ENCODE measurements at places on chromosomes 12 and 14. TPM values are rescaled to one million over a fixed set of nuclear protein-coding genes. Genes with fewer than 3 reads are reported as not detected.

SRRM4 gene
- total RNA-seq, result 1.1 TPM

P2RX7 gene
- total RNA-seq, result 0.42 TPM

JAG2 gene
- total RNA-seq, result 6.2 TPM

CCDC38 gene
- not detected for total RNA-seq

LAG3 gene
- 2.8 TPM for total RNA-seq

KRT77 gene
- total RNA-seq, result not detected

- no peak overlapping the region for H3K4me3 ChIP-seq
- H3K27me3 ChIP-seq, result no peaks in the 10 kb centered on the region
- no peak overlapping the region for H3K27ac ChIP-seq
These were observed 318.9 kb downstream of the SNAPC1 start for GRCh38 chr14:62081012-62081612.

DNA sequence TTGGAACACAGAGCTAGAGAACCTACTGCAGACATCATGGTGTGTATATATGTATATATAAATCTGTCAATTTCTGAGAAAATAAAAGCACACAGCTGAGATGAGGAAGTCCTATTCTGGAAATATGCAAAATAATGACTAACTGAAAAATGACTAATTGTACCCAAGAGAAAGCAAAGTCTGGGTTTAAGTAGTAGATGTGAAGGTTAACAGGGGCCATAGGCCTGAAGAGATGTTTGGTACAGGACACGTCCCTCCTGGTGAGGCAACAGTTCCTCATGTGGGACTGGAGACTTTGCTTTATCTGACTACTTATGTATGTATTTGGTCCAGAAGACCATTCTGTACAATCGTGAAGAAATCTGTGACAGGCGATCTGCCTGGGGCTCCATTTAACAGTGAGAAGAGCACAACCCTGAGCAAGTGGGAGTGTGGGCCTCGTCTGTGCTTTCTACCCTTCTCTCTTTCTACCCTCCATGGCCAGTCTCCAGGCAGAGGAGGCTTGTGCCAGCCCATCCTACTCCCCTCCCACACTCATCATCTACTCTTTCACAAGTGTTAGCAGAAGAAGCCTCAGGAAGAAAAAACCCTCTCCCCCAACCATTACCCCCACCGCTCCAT, 67.5 kb downstream of the SLC41A2 start:
- no peaks in the 10 kb centered on the region for H3K36me3 ChIP-seq
- no peak for DNase-seq
- no peak overlapping the region for H3K27ac ChIP-seq
- no peak overlapping the region for H3K4me3 ChIP-seq
- no peaks in the 10 kb centered on the region for H3K27me3 ChIP-seq
- H3K4me1 ChIP-seq, result no peaks in the 10 kb centered on the region

DNA sequence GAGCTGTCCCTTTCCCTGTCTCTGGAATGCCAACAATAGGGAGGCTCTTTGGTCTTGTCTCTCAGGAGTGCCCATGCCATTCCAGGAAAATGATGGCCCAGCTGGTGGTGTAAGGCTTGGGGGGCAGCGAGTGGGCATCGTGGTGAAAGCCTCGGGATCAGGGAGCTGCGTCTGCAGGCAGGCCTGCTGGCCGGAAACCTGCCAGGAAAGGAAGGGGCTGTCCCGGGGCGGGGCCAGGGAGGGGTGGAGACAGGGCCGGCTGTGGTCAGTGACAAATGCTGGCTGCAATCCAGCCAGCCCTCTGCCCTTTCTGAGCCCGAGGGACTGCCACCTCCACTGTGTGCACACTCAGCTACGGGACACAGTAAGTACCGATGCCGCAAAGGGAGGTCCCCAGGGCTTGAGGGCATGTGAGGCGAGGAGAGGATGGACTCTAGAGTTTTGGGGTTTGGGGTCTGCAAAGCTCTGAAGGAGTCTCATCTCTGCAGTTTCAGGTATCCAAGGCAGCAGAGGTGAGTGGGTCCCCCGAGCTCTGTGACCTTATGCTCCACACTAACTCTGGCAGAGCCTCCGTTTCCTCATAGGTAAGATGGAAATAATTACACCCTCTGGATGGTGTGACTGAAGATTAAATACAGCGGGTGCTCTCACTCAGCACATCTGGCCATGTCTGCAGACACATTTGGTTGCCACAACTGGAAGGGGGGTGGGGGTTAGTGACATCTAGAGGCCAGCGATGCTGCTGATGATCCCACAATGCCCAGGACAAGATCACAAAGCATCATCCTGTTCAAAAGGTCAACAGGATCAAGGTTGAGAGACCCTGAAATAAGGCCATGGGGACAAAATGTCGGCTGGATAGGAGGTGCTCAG, at the start of gene SERPINA5:
Gene SERPINA5, plus strand, starts transcription at position 300 of the 873 bp plus-strand sequence. CDS start 5,937 bp downstream, outside the sequence.
- H3K36me3 ChIP-seq, result no peaks in the 10 kb centered on the region
- no peak for DNase-seq
- H3K4me3 ChIP-seq, result no peak within 1 kb of the TSS
- H3K4me1 ChIP-seq, result no peaks in the 10 kb centered on the region
- H3K27ac ChIP-seq, result no peak within 1 kb of the TSS

DNA sequence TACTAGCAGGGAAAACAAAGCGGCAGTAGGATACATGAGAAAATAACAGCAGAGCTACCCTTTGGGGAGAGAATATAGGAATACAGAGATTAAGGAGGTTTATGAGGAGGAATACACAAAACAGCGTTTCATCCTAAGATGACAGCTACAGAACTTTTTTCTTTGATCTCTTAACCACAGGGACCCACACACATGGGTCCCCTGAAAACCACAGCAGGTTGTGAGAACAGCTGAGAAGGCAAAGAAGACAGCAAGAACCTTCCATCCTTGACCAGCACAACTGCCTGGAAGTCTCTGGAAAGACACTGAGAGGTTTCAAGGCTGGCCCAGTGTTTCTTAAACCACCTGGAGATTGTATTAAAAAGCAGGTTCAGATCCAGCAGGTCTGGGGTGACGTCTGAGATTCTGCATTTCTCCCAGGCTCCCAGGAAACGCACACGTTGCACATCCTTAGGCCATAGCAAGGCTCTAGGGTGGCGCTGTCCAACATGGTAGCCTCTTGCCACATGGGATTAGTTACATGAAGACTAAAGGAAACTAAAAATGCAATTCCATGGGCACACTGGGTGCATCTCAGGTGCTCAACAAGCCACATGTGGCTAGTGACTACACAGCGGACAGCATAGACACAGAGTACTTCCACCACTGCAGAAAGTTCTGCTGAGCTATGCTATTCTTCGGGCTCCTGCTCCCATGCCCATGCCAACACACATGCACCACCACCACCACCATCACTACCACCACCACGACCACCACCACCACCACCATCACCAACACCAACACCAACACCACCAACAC, 92.3 kb downstream of the FOXN3 start:
- no peak overlapping the region for H3K4me3 ChIP-seq
- no peak overlapping the region for H3K27ac ChIP-seq
- no peak for DNase-seq
- H3K27me3 ChIP-seq, result no peaks in the 10 kb centered on the region
- no peaks in the 10 kb centered on the region for H3K4me1 ChIP-seq

DNA sequence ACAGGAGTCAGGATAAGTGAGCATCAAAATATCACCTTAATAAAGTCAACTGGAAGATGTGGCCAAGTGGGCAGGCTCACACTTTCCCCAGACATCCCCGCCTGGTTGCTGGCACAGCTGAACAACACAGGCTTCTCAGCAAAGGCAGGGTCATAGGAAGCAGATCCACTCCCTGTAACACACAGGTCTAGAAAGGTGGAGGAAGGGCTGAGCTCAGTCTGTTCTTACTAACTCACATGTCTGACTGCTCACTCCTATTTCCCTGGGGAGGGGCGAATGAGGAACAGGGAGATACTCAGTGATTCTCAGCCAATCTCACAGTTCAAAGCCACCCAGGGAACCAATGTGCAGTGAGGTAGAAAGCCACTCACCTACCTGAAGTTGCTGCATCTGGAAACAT, 45.0 kb upstream of the AMN1 start:
- H3K27ac ChIP-seq, result no peak overlapping the region
- H3K4me3 ChIP-seq, result no peak overlapping the region
- no peaks in the 10 kb centered on the region for H3K27me3 ChIP-seq
- DNase-seq, result no peak
- no peaks in the 10 kb centered on the region for H3K36me3 ChIP-seq

GRCh38 chr12:52879394-52880351, 25.2 kb downstream of the KRT8 start:
- no peaks in the 10 kb centered on the region for H3K36me3 ChIP-seq
- no peak overlapping the region for H3K27ac ChIP-seq
- no peak for DNase-seq

GRCh38 chr14:50520947-50521815, 11.2 kb downstream of the MAP4K5 start:
- H3K4me1 ChIP-seq, result no peaks in the 10 kb centered on the region
- no peak overlapping the region for H3K27ac ChIP-seq
- H3K4me3 ChIP-seq, result no peak overlapping the region
- DNase-seq, result no peak
- peaks cover 1% of the 10 kb centered on the region for H3K27me3 ChIP-seq

GRCh38 chr12:51972422-51972812, 20.9 kb downstream of the ACVR1B start:
- no peak for DNase-seq
- no peak overlapping the region for H3K27ac ChIP-seq
- peaks cover 8% of the 10 kb centered on the region for H3K4me1 ChIP-seq
- no peaks in the 10 kb centered on the region for H3K27me3 ChIP-seq

GRCh38 chr12:126554625-126555024, 1489.4 kb downstream of the AACS start:
- no peak for DNase-seq
- no peak overlapping the region for H3K27ac ChIP-seq
- no peak overlapping the region for H3K4me3 ChIP-seq
- H3K4me1 ChIP-seq, result peaks cover 19% of the 10 kb centered on the region

DNA sequence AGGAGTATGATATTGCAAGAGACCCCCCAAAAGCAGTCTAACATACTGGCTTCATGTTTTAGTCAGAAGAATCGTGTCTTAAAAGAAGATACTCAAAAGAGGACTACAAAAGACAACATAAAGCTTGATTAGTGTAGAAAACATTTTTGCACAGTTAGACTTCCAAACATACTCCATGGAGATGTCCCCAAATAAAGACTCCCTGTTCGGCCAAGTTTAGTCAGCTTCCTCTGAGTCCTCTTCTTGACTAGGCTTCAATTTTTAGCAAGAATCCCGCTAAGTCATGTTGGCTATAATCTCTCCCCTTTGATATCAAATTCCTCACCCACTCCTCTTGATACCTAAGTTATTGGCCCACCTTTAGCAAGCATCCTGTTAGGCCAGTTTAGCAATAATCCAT, 298.0 kb downstream of the RMST start:
- DNase-seq, result no peak
- H3K4me1 ChIP-seq, result no peaks in the 10 kb centered on the region
- no peaks in the 10 kb centered on the region for H3K36me3 ChIP-seq
- H3K27me3 ChIP-seq, result no peaks in the 10 kb centered on the region
- no peak overlapping the region for H3K4me3 ChIP-seq

- H3K4me3 ChIP-seq, result no peak overlapping the region
- H3K4me1 ChIP-seq, result 0 out of 2 replicates have a peak, but pooled peaks cover 3% of the 10 kb centered on the region
- no peak for DNase-seq
- H3K27me3 ChIP-seq, result no peaks in the 10 kb centered on the region
- no peaks in the 10 kb centered on the region for H3K36me3 ChIP-seq
These were observed 15.1 kb upstream of the MARK3 start for GRCh38 chr14:103370087-103370486.

GRCh38 chr12:89877671-89878070, 169.0 kb upstream of the ATP2B1 start:
- H3K4me3 ChIP-seq, result no peak overlapping the region
- no peaks in the 10 kb centered on the region for H3K27me3 ChIP-seq

DNA sequence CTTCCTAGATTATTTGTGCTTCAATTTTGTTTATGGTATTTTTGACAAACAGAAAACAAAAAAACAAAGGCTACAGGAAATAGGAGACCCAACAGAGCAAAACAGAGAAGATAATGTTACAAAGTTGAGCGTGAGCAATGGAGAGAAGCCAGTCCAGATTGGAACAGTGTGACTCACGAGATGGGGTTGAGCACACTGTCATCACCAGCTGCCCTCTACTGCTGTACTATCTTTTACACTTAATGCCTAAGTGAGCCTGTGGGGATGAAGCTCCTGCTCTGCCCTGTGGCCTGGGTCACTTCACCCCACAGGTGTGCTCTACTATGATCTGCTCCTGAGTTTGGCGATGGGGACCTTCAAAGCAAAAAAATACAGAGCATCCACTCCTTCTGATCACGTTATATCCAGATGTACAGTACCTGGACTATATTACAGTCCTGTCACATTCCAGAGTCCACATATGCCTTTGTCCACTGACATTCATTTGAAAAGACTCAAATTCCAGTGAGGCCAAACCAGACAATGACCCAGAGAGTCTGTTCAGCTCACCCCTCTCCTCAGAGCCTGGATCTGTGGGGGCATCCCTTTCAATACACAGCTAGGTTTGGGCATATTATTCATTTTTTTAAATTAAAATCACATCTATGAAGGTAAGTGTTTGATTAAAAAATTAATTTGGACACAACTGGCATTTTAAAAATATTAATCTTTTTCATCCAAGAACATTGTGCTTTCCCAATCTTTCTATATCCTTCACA, 4.4 kb downstream of the IPO8 start:
- H3K27me3 ChIP-seq, result no peaks in the 10 kb centered on the region
- H3K4me1 ChIP-seq, result peaks cover 1% of the 10 kb centered on the region
- no peak overlapping the region for H3K27ac ChIP-seq
- no peaks in the 10 kb centered on the region for H3K36me3 ChIP-seq
- DNase-seq, result no peak

DNA sequence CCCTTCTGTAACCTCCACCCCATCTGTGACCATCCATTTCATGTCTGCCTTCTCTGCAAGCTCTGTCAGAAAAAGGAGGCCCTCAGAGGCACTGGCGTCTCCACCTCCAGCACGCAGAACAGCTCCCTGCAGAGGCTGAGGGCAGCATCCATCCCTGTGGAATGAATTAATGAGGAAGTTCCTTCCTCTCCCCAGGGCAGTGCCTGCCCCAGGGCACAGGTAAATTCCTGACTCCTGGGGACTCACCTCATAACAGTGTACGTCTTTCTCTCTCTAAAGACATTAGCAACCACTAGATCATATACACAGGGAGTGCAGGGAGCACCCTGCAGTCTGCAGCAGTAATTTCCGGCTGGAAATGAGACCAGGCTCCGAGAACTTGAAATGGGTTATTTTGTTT, 155.0 kb upstream of the TMEM132C start:
- DNase-seq, result no peak
- H3K27me3 ChIP-seq, result no peaks in the 10 kb centered on the region
- no peaks in the 10 kb centered on the region for H3K36me3 ChIP-seq
- no peak overlapping the region for H3K27ac ChIP-seq
- no peak overlapping the region for H3K4me3 ChIP-seq
- H3K4me1 ChIP-seq, result peaks cover 3% of the 10 kb centered on the region

- no peaks in the 10 kb centered on the region for H3K4me1 ChIP-seq
- DNase-seq, result no peak
- H3K36me3 ChIP-seq, result peaks cover 11% of the 10 kb centered on the region
- H3K4me3 ChIP-seq, result no peak overlapping the region
- no peak overlapping the region for H3K27ac ChIP-seq
These were observed 23.4 kb downstream of the CGRRF1 start for GRCh38 chr14:54533100-54533499.

- H3K27ac ChIP-seq, result no peak overlapping the region
- H3K4me1 ChIP-seq, result no peaks in the 10 kb centered on the region
- H3K27me3 ChIP-seq, result peaks cover 14% of the 10 kb centered on the region
- DNase-seq, result no peak
These were observed 22.7 kb upstream of the KRT78 start for GRCh38 chr12:52871291-52872039.

Measured in H1 (cell line).